Amygdala (tissue), 56 donors: ENCODE measurements at places on chromosomes 6 and 20.

- no peak for DNase-seq
Observed at GRCh38 chr6:73932866-73933265, 236.9 kb downstream of the CD109 start.

- DNase-seq = no peak
Observed at GRCh38 chr6:153272201-153272980, 141.3 kb upstream of the RGS17 start.

DNA sequence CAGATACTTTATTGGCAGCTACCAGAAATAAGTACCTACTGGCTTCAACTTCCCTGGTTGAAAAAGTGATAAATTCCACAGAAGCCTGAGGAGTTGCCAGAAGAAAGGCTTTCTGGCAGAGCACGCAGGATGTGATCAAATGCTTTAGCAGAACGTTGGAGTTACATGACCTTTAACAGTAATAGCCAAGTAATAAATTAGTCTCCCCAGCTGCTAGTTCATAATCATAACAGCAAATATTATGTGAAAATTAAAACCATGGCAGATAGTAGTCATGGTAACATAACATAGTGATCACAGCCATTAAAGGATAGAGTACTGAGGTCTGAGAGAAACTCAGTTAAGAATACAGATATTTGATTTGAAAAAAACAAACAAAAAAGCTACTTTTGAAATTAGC lies 567.7 kb downstream of the ADGRB3 start:
- no peak for DNase-seq

DNA sequence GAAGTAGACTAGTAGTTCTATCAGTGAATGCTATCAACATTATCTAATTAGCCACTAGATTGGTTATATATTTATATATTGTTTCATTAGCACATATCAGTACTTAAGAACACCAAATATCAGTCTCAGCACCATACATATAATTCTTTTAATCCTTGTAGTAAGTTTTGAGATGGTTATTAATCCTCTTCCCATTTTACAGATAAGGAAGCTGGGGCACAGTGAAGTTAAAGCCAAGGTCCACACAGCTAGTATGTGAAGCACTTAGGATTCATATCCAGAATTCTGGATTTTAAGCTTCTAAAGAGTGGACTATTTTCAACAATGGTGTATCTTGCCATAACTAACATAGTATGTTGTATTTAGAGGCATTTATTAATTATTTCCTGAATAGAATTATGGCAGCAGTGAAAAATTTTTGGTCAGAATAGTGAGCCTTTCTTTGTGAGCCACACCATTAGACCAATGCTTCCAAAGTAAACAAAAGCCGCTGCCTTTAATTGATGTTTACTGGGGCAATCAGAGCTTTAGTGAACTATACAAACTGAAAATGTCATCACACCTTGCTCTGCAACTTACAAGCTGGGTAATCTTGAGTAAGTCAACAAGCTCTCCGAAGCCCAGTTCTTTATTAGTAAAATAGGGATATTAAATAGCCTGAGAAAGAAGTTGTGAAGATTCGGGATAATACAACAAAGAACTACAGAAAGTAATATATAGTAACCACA lies 41.9 kb upstream of the HBS1L start:
- DNase-seq = no peak

GRCh38 chr6:162217811-162218493 lies 509.6 kb downstream of the PRKN start:
- DNase-seq = no peak

DNA sequence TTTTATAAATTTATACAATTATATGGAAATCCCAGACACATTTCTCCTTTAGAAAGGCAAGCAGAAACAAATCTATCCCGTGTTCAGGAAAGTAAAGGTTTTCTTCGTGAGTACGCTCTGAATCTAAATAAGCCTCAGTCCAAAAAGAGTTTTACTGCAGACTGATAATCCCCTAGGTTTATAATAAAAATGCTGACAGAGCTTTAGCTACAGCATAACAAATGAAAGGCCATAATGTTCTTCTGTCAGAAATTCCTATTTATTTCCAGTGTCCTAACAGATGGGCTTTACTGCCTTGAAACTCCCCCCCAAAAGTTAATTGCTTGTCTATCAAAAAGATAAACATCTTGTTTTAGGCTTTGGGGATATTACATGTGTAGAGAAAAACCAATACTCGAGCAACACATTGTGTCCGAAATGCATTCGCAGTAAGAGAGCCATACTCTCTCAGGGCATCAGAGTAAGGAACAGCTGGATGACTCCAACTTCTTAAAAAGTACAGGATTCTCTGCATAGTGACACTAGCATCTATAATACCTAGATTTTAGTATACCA lies 109.0 kb downstream of the PRKN start:
- no peak for DNase-seq

- no peak for DNase-seq
Observed at GRCh38 chr20:61808447-61808846, 257.2 kb downstream of the TAF4 start.

DNA sequence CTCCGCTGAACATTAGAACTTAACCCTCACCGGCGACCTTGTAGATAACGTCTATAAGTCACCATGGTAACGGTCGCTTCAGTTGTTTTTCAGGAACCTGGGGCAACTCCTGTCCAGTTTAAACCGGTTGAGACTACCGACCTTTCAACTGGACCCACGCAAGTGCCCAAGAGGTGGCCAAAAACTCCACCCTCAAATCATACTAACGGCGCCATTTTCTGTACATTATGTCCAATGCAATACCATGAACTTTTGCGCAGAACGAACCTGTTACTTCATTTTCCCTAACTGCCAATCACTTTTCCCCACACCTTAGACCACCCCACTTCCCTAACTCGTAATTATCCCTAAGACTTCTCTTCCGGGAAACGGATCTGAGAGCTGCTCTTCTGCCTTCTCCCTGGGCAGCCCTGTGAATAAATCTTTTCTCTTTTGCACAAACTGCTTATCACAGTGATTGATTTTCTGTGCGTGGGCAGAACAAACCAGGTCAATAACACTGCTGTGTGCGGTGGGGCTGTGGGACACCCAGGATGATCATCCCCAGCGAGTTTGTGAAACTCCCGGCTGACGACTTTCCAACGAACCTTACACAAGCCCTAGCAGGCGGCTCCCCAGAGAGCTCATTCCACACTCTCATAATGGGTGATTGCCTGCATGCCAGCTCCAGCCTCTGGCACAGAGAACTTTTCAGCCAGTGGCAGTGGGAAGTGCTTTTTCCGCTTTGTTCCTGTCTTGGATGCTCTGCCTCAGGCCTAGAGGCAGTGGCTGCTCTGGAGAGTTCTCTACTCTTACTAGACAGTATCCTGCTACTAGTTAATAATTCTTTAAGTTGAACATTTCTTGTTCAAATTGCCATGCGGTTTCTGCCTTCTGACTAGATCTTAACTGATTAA lies 28.6 kb downstream of the GPX5 start:
- no peak for DNase-seq

- no peak for DNase-seq
Observed at GRCh38 chr6:31829633-31830283, 2.2 kb downstream of the HSPA1B start.

DNA sequence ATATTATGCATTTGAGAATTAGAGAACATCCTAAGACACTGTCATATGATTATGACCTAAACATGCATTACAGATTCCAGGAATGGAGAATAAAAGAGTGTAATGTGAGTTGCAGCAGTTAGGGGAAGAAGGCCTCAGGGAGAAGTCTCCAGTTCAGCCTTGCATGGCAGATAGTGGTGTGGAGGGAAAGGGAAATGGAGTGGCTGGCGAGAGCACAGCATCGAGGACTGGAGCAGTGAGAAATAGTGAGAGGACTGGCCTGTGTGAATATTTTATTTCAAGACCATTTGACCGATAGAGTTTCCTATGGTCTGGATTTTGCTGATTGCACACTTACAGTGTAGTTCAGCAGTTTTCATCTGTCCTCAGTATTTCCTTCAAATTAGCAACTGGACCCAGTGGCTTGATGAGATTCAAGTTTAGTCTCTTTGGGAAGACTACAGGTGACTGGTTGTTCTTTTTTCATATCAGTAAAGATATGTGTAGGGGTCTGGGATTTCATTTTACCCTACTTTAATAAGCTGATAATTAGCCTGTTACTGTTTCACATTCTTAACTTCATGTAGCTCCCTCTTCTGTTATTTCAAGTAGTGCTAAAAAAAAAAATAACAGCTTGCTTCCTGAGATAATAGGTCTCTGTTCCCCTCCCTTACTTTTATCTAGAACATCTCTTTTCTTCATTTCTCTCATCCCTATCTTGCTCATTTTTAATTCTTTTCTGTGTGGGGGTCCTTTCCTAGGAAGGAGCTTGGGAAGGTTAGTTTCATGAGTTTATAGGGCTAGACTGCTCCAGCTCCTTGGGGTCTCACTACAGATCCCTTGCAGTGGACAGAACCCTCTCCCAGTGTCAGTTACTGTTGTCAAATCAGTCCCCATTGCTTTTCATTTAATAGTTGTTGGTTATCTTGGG lies 27.9 kb downstream of the BLTP3A start:
- no peak for DNase-seq

GRCh38 chr6:169097381-169097959 lies 156.2 kb downstream of the THBS2 start:
- DNase-seq = no peak

DNA sequence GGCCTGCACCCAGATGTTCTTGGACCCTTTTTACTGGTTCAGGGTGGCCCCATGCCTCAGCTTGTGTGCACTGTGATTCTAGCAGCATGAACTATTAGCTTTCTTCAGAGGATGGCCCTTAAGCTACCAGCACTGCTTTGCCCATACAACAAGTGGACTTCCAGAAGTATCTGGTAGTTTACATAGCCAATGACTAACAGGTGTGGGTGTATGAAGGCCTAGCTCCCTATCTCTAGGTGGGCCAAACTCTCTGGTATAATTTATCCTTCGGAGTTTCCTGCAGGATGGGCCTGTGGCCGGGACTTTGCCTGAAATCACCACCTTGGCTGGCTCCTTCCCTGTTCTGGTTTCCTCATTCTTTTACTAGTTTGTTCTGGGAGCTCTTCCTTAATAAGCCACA lies 26.1 kb upstream of the JAG1 start:
- DNase-seq = no peak

DNA sequence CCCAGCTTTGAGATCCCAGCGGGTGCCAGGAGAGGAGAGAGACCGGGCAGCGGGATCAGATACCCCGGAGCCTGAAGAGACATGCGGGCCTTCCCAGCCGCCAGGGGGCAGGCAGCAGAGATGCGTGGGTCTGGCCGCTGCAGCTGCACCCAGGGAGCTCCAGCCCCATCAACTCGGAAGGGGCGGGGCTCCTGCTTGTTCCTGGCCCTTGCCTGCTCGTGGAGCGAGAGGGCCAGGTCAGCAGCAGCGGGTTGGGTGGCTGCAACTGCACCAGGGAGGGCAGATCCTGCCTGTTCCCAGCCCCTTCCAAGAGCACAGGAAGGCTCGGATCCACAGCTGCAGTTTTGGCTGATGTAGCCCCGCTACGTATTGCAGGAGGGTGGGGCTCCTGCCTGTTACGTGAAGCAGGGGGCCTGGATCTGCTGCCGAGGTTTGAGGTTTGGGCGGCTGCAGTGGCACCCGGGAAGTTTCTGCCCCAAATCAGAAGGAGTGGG lies 532.8 kb downstream of the RFPL4B start:
- DNase-seq = peak; percentile 3

- DNase-seq = no peak
Observed at GRCh38 chr6:93272211-93272610, 147.1 kb downstream of the EPHA7 start.

DNA sequence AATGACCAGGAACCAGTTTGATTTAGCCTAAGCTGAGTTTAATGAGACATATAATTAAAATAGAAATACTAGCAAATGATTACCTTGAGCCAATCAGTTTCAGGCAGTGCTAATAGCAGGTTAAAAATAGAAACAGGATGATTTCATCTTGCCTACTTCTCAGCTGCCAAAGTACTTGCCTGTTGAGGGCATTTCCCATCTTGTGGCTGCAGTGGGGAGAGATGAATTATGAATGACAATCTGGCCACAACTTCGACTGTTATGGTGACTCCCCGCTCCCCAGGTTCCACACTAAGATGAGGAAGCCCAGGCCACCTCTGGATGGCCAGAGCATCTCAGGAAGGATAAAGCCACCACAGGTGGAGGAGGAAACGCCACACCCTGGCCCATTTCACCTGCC lies 31.3 kb downstream of the MBOAT1 start:
- no peak for DNase-seq

DNA sequence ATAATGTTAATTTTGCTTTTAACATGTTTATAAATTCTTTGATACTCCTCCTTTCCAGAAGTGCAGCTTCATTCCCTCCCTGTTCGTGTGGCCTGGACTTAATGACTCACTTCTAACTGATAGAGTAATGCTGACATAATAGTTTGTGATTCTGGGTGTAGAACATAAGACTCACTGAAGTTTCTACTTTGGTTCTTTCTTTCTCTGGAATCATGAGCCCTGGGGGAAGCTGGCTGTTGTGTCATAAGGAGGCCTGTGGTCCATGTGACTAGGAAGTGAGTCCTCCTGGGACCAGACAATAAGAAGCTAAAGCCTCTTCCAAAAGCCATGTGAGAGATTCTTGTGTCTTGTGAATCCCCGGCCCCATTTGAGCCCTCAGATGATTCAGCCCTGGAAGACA lies 30.5 kb upstream of the HLA-G start:
- DNase-seq = no peak

- DNase-seq = no peak
Observed at GRCh38 chr6:70706491-70707123, 38.9 kb downstream of the SMAP1 start.

DNA sequence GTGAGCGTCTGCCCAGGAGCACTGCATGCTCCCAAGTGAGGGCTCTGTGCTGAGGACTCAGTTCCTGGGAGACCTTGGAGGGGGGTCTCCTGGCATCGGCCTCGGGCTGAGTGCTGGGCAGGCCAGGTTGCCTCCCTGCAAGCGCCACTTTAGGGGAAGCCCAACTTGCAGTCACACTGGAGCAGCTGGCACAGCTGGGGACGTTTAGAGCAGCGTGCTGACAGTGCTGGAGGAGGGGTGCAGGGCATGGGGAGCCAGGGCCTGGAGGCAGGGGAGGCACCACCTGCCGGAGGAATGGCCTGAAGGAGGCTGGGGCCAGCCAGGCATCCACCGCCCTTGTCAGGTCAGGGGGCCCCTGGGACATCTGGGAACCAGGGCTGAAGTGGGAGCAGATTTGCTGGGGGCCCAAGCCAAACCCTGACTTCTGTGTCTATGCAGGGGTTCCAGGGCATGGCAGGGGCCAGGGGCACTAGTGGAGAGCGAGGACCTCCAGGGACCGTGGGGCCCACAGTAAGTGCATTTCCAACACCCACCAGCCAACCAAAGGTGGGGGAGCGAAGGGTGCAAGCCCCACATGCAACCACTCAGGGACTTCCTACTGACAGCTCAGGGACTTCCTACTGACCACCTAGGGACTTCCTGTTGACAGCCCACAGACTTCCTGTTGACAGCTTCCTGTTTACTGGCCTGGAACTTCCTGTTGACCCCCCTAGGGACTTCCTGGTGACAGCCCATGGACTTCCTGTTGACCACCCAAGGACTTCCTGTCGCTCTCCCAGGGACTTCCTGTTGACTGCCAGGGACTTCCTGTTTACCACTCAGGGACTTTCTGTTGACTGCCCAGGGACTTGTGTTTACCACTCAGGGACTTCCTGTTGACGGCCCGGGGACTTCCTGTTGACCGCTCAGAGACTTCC lies 33.6 kb downstream of the COL20A1 start:
- no peak for DNase-seq

GRCh38 chr6:52503851-52504781 lies 72.7 kb downstream of the TRAM2 start:
- DNase-seq = no peak
